GDM1 (cell line): ENCODE measurements at places on chromosomes 7 and 10.
A peak's percentile ranks its signal among the peaks of the same experiment; 100 is the strongest.

GRCh38 chr7:128014811-128015210 is 16.4 kb downstream of the LRRC4 start:
- DNase-seq, result no peak

DNA sequence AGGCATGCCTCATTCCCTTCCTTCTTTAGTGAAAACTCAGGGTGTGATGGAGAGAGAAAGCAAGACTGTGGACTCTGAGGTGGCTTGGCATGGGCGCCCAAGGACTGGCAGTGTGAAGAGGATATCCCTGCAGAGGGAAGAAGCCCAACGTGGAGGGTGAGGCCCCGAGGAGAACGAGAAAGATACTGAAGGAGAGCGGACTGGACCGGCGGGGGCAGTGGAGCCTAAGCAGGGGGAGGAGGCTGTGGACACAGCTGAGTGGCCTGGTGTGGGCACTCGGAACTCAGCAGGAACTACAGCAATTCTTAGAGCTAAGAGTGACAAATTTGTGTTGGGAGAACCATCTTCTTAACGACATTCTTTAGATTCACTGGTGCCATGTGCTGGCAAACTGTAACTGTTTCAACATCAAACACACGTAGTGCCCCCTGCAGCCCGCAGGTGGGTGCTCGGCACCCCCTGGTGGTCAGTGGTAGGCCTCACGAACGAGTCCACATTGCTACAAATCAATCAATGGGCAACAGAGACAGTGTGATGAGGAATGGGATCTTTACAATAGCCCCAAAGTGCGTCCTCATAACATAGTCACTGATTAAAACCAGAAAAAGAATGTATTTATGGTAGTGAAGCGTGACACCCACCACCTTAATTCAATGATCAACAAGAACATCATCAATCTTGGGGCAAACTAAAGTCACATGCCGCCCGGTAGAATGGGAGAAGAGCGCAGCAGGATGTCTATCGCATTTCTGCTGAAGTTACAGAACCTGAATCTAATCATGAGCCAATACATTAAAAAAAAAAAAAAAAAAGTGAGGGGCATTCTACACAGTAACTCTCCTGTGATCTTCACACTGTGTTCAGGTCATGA is 2.0 kb upstream of the SFTPA1 start:
- peak; percentile 34 for DNase-seq

GRCh38 chr7:55774327-55775050 is 88.1 kb downstream of the SEPTIN14 start:
- no peak for DNase-seq

GRCh38 chr10:33669904-33670303 is 335.4 kb upstream of the NRP1 start:
- no peak for DNase-seq

DNA sequence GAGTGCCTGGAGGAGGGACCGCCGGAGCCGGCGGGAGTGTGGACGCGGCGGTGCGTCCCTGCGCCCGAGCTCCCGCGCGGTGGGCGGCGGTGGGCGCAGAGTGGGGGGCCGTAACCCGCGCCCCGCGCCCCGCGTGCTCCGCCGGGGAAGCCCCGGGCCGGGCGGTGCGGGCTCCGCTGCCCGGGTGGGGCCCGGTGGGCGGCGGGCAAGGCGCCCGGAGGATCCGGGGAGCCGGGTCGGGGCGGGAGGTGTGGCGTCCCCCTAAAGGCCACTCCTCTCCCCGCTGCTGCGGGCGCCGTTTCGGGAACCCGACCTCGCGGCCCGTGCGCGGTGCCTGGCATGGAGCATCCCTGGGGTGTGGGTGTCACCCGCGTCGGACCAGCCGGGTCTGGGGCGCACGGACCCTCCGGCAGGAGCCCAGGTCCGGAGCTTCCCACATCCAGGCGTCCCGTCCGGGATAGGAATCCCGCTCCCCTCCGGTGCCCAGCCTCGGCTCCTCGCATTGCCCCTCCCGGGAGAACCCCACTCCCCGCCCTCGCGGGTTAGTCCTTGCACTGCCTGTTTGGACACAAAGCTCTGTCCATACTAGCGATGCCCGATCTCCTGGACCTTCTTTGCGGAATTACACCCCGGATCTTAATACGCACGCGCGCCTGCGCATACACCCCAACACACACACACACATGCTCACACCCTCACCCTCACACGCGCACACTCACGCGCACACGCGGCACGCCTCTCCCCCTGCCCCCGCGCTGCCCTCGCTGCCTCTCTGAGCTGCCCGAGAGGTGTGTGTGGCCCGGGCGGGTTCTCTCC is 723 bp downstream of the MTURN start:
- no peak for DNase-seq

DNA sequence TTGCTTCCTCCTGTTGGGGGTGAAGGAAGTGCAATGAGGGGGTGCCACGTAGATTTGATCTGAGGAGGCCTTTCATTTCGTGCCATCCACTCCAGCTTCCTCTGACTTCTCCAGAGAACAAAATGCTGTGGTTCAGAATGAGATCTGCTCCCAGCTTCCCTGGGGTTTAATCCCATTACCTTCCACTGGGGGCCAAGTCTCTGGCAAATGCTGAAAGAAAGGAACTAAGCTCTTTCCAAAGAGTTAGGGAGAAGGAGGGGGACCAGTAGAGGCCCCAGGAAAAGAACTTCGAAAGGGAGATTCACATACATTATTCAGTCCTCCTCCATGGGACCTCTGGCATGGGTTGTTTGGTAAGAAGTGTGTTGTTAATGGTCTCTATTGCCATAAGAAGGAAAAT is 727.0 kb downstream of the TYW1 start:
- DNase-seq, result no peak

DNA sequence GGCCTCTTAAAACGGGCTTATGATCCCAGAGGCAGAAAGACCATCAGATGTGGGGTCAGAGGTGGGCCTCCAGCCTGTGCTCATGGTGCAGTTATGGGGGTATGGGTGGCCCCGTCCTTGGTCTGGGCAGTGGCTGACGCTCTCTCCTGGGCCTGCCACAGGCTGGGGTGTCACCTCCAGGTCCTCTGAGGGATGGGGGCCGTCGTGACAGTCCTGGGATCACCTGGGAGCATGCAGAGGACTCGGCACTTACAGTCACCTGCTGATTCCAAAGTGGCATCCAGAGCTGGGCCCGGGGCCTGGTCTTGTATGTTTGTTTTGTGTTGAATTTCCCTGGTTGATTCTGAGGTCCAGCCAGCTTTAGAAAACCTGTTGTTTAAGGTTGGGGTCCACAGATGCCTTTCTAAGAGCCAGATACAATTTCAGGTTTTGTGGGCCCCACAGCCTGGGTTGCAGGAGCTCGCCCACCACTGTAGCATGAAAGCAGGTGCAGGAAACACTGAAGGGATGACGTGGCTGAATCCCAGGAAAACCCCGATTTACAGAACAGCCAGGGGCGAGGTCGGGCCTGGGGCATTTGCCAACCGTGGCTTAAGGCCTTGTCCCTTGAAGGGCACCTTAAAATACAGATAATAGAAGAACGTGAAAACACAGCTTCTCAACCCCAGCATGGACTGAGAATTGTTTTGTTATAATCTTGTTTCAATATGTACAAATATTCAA is 170.7 kb upstream of the PPP2R2D start:
- DNase-seq, result no peak

DNA sequence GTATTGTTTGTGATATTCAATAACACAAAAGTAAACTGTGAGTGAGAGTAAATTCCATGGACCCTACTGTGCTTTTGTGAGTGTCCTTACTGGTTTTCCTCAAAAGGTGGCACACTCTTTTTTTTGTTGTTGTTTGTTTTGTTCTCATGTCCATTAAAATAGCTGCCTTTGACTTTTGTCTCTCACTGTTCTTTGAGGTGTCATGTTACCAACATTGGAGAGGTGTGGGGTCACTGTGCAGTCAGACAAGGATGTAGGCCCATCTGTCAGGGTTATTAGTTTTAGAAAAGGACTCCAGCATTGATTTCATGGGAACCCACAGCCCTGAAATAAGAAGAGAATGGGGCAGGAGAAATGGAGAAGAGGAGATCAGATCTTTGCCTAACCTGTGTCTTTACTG is 383.1 kb downstream of the SORCS3 start:
- DNase-seq, result no peak

- no peak for DNase-seq
These were observed 238.7 kb downstream of the SEC23IP start for GRCh38 chr10:120131183-120131582.

DNA sequence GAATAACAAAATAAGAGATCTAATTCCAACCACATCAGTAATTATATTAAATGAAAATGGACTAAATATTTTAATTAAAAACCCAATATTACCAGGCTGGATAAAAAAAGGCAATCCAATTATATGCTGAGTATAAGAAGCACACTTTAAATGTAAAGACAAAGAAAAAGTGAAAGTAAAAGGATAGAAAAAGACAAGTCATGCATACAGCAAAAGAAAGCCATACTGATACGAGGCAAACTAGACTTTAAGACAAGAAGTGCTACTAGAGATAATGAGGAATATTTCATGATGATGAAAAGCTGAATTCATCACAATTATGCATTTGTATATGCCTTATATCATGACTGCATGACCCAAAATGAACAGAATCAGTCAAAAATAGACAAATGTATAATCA is 628.6 kb downstream of the PHTF2 start:
- DNase-seq, result no peak

DNA sequence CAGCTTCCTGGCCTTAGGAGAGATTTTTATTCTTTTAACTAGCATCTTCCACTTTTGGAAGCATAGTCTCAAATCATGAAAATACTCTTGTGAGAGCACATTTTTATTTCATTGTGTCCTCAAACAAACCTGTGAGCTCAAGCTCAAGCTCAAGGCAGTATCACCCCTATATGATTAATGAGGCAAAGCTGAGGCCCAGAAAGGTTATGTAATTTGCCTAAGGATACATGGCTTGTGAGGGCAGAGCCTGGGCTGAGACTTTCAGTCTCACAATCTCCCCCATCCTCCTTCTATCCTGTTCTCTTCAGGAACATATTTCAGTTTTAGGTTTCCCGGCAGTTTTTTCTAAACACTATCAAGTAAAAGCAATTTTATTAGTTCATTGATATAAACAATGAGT is 359.5 kb downstream of the PTEN start:
- DNase-seq, result no peak

GRCh38 chr10:104688251-104689042 is 47.4 kb downstream of the SORCS3 start:
- DNase-seq, result no peak

DNA sequence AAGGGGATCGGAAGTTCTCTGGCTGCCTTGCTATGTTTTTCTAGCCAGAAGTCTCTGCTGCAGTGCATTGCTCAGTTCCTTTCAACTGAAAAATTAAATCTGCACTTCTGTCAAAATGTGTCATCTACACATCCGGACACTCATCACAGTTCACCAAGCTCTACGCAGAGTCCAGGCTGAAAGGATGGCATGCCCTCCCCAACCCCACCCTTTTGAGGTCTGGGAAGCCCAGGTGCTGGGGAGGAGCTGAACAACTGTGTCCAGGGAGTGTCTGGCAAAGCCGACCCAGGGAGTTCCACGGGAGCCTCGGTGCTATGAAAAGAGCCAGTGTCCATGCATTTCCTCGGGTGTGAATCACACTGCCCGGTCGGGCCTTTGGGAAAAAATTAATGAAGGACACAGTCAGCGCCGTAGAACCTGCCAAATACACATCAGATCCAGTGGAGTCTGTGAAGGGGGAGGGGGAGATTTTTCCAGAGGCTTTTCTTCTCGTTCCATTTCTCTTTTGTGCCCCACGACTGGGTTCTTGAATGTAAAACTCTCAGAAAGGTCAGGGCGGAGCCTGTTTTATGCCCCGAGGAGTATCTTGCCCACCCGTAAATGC is 757 bp upstream of the PALS2 start:
- DNase-seq, result no peak

DNA sequence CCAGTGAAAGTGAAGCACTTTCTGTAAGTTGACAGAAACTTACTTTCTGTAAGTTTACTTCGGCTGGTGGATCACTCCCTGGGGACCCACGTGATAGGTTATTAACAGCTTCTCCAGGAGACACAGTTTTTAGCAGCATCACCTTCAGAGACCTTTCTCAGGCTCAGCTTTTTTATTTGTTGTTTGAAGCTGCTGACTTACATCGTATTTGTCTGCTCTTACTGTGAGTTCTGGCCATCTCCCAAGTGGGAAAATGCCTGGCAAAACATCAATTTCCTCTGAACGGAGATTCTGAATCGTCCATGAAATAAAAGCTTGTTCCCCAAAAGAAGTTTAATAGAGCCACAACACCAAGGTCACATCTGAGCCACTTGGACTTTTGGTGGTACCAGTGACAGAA is 178.7 kb upstream of the PODXL start:
- no peak for DNase-seq

DNA sequence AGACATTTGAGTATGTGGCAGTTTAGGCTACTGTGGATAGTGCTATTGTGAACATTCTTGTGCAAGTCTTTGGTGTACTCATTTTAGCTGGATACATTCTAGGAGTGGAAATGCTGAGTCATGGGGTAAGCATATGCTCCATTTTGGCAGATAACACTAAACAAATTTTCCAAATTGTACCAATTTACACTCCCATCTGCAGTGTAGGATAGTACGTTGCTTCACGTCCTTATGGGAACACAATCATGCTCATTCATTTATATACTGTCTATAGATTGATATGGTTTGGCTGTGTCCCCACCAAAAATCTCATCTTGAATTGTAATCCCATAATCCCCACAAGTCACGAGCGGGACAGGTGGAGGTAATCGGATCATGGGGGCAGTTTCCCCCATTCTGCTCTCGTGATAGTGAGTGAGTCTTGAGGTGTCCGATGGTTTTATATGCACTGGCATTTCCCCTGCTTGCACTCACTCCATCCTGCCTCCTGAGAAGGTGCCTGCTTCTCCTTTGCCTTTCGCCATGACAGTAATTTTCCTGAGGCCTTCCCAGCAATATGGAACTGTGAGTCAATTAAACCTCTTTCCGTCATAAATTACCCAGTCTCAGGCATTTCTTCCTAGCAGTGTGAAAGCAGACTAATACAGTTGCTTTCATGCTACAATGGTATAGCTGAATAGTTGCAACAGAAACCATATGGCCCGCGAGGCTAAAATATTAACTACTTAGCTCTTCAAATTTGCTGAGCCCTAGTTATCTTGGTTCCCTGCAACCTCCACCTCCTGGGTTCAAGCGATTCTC is 25.6 kb downstream of the RNF216 start:
- no peak for DNase-seq

GRCh38 chr10:115335366-115335765 is 242.2 kb downstream of the ATRNL1 start:
- no peak for DNase-seq
